Dermis blood vessel endothelial cell (primary cell): ENCODE measurements at places on chromosomes 12 and 14.

DNA sequence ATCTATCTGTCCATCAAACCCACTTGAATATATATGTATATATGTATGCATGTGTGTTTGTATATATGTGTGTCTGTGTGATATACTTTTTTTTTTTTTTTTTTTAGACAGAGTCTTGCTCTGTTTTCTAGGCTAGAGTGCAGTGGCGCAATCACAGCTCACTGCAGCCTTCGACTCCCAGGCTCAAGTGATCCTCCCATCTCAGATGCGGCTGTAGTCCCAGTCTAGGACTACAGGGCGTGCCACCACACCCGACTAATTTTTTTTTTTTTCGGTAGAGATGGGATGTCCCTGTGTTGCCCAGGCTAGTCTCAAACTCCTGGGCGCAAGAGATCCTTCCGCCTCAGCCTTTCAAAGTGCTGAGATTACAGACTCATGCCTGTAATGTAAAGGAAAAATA is 13.0 kb upstream of the APOBEC1 start:
- no peak for DNase-seq

DNA sequence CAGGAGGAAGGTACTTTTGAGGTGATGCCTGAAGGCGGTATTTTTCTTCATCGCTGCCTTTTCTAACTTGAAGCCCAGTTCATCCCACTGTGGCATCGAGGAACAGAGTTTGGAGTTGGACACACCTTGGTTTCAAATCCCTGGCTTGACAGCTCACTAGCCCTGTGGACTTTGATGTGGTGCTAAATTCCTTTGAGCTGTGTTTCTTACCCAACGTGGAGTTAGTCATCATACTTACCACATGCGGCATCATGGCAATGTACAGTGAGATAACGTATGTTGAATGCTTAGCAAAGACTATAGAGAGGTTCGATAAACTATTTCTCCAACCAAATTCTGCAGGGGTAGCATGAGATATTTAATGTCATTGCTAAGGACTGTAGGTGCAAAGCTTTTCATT is 3.4 kb downstream of the PLEKHG3 start:
- no peak for DNase-seq

DNA sequence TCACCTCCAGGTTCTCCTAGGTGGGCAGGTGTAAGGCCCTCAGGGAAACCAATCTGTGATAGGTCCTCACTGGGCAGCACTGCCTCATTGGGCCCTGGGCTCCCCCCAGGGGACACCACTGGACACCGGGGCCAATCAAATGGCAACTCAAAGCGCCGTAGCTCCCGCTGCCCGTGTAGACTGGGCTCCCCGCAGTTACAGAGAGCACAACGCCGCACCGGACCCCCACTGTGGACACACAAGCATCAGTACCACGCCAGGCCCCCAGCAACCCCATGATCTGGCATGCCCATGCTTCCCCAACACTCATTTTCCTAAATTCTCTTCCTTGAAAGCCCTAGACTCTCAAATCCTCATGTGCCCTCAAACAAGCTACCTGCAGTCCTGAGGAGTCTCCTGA is 6.1 kb downstream of the KMT2D start:
- DNase-seq = no peak

GRCh38 chr14:33686856-33687255 is 264.0 kb downstream of the EGLN3 start:
- DNase-seq = no peak

GRCh38 chr14:94374749-94375260 is 13.6 kb downstream of the SERPINA1 start:
- DNase-seq = no peak

DNA sequence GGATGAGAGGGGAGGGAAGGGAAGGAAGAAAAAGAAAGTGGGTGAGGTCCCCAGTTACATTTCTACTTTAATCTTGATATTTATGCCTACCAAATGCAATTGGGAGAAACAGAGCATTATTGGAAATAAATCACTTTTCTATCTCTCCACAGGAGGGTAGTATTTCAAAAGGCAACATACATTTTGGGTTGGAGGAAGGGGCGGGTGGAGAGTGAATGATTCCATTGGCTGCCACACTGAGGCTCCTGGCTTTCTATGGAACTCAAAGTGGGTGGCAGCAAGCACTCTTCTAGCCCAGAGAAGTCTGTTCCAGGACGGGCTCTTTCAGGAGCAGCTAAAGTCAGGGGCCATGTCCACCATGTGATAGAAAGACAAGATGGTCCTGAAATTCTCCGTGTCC is 441.3 kb downstream of the DAD1 start:
- DNase-seq = no peak

- no peak for DNase-seq
Observed at GRCh38 chr14:45916340-45916953, 663.4 kb upstream of the MIS18BP1 start.

DNA sequence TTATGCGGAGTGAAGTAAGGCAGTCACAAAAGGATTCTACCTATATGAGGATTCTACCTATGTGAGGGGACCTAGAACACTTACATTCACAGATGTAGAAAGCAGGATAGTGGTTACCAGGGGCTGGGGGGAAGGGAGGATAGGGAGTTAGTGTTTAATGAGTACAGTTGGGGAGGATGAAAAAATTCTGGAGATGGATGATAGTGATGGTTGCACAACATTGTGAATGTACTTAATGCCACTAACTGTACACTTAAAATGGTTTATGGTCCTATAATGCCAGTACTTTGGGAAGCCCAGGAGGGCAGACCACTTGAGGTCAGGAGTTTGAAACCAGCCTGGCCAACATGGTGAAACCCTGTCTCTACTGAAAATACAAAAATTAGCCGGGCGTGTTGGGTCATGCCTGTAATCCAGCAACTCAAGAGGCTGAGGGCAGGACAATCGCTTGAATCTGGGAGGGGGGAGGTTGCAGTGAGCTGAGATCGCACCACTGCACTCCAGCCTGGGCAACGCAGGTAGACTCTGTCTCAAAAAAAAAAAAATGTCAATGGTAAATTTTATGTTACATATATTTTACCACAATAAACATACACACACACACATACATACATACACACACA is 25.4 kb downstream of the SVOP start:
- DNase-seq = no peak

DNA sequence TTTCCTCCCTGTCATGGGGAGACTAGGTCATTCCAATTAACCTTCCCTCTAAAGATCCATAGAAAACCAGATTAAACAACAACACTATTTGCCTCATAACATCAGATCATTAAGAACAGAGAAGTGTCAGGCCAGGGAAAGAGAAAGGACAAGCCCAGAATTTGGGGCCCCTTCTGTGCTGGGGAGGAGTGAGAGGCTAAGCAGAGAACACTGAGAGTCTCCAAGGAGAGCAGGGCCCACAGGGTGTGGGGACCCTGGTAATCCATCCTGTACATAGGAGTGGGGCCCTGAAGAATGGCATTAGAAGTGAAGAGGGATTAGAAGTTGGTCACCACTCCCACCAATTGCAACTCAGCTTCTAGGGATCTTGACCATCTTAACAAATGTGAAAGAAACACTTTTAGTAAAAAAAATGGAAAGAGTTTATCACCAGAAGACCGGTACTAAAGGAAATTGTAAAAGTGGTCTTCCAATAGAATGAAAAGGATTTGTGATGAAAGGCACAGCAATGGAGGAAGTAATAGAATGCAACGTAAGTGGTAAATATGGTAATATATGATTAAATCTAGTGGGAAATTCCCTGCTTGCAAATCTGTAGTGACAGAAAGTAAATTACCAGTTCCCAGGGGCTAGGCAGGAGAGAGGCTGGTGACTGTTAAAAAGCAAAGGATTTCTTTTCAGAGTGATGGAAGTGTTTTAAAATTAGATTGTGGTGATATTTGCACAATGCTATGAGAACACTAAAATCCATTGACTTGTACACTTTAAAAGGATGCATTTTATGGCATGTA is 14.0 kb upstream of the TMTC1 start:
- DNase-seq = no peak

DNA sequence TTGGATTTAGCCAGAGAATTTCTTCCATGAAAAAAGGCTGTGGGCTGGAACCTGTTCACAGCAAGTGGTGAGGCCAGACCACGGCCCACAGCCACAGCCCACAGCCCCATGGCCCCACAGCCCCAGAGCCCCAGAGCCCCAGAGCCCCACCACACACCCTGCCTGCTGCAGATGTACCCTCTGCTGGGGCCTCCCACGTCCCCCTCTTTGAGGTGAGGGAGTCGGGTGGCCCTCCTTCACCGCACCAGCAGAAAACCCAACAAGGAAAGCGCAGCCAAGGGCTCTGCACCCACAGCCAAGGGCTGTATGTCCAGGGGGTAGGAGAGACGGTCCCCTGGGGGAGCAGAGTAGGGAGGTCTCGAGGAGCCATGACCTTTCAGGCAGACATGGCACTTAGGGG is 327.5 kb upstream of the DIO3 start:
- no peak for DNase-seq

GRCh38 chr12:26028953-26029735 is 70.7 kb downstream of the RASSF8 start:
- DNase-seq = peak; percentile 78

DNA sequence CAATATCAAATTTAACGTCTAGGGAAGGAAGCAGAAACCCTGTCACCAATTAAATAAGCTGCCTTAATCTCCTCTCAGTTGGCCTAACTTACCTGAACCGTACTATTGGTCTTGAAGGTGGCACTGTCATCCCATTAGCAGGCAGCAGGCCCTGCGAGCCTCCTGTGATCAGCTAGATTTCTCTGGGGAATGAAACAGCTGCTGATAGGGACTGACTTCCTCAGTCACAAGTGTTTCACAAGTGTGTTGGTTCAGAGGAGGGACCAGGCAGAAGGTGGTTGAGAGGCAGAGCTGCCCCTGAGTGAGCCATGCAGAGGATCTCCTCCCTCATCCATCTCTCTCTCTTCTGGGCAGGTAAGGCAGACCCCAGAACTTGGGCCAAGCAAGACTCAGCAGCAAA is 166.8 kb downstream of the DAD1 start:
- DNase-seq = no peak

DNA sequence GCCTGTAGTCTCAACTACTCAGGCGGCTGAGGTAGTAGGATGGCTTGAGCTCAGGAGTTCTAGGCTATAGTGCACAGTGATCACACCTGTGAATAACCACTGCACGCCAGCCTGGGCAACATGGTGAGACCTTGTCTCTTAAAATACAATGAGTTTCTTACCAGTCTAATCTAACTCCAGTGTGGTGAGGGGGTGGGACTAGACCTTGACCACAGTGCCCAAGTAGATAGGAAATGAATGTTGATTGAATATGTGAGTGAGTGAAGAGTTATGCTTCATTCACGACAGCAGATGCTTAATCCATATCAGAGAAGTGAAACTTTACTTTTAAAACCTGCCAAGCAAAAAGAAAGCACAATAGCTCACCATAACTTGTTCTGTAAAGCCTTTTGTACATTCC is 11.2 kb upstream of the AK7 start:
- no peak for DNase-seq

DNA sequence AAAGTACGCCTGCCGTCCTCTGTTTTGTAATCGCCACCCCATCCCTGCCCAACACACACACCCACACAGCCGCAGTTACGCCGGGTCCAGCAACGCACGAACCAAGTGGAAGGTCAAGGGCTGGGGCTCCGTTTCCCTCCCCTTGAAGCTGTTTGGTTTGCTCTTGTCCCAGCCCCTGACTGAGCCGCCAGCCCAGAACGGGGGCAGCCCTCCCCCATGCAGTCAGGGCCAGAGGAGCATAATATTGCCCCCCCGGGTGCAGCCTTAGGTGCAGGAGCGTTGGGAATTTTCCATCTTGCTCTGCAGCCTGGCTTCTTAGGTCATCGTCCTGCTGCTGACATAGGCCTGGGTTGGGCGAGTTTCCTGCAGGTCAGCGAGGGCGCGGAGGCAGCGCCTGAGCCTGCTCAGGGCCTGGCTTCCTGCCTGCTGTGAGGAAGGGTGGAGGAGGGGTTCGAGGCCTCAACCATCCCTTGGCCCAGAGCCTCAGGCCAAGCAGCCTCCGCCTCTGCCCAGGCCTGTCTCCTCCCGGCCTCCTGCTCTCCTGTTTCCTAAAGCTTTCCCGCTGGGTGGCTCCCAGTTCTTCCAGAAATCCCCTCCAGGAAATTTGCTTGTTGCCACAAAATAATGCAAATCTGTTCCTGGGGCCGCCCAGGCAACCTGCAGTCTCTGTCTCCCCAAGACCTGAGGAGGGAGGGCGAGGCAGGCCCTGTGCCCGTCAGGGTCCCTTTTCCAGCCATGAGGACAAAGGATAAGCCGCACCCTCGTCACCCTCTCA is 44.5 kb downstream of the PSMA6 start:
- peak; percentile 95 for DNase-seq

- DNase-seq = peak; percentile 23
Observed at GRCh38 chr12:124174451-124175348, 120.2 kb upstream of the RFLNA start.

DNA sequence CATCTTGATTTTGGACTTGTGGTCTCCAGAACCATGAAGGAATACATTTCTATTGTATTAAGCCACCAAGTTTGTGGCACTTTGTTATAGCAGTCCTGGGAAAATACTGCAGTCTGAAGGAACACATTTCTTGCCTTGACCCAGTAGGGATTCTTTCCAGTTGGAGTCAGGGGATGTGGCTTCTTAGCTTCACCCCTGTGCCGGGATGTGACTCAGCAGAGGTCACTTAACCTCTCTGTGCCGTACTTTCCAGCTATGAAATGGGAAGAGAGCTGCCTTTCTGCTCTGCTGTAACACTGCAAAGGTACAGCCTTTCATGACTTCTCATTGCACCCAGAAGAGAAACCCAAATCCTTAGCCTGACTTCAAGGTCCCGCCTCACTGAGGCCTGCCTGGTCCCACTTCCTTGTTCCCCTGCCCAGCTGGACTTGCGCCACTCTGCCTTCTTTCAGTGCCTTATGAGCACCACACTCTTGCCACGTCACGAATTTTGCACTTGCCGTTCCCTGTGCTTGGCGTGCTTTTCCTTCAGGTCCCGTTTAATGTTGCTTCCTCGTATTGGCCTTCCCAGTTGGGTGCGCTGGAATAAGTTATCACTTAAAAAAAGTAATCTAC is 24.2 kb downstream of the CHST11 start:
- peak; percentile 84 for DNase-seq

- DNase-seq = no peak
Observed at GRCh38 chr12:5348491-5348890, 83.4 kb upstream of the NTF3 start.

- no peak for DNase-seq
Observed at GRCh38 chr12:72135021-72135301, 137.2 kb upstream of the TRHDE start.

DNA sequence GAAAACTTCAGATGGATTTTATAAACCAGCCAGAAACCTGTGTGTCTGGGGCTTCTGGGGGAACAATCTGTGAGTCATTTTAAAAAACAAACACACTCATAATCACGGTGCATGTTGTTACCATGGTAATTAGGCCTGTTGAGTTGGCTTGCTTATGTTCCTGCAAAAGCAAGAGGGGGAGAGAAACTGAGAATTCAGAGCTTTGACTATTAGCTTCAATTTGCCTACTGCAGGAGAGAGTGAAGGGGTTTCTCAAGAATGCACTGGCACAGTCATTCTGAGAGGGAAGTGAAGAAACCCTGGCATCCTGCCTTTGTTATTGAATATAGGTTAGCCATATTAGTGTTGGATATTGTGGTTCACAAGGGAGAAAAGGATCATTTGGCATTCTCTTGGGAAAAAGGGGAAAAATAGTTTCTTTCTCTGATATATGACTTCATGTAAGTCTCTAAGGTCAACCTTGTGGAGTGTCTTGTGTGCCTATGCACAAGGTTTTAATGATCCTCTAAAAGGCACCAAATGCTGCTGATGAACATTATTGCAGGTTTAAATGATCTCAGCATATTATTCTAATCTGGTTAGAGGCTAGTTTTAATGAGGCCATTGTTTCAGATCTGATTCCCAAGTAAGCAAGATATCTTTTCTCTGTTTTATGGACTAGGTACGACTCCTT is 12.9 kb downstream of the GNG2 start:
- peak; percentile 91 for DNase-seq

- no peak for DNase-seq
Observed at GRCh38 chr12:64085154-64085553, 136.9 kb downstream of the KICS2 start.
